ENCODE measurements at places on chromosomes 4 and X.

GRCh38 chrX:9456250-9457074 is 8.4 kb upstream of the TBL1X start:
- DNase-seq: no peak

GRCh38 chr4:140720387-140721304 is 35.5 kb downstream of the TBC1D9 start:
- DNase-seq: no peak

- no peak for DNase-seq
These were observed 196.2 kb downstream of the SNCA start for GRCh38 chr4:89640620-89641366.

DNA sequence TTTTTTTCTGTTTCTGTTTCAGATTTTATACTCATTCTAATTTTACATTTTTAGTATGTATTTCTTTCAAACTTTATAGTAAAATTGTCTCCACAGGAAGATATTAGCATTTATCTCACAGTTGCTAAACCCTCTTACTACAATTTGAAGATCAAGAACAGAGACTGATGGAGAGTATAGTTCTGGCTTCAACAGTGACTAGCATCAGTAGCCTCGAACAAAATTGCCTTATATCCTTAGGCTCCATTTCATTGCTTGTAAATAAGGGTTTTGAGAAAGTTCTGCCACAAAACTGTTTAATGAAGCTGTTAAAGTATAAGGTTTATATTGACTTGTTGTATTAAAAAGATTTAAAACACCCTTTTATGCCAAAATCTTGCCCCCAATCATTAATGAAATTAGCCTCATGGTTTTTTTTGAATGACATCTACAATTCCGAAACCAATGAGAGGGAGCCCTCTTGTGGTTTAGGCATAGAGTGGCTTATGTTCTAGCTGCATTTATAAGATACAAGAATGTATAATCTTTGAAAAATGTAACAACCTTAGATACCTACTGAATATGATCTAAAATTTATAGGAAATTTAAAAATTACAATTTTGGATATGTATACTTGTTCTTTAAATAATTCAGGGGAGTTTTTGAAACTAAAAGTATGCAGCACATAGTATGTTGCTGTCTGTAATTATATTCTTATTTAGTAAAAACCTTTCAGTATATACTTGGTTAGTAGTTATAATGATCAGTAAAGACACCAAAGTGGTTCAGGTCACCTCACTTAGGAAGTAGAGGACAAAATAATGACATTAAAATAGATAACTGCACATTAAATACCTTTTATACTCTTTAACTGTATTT is 109.8 kb upstream of the HPGD start:
- DNase-seq: no peak

DNA sequence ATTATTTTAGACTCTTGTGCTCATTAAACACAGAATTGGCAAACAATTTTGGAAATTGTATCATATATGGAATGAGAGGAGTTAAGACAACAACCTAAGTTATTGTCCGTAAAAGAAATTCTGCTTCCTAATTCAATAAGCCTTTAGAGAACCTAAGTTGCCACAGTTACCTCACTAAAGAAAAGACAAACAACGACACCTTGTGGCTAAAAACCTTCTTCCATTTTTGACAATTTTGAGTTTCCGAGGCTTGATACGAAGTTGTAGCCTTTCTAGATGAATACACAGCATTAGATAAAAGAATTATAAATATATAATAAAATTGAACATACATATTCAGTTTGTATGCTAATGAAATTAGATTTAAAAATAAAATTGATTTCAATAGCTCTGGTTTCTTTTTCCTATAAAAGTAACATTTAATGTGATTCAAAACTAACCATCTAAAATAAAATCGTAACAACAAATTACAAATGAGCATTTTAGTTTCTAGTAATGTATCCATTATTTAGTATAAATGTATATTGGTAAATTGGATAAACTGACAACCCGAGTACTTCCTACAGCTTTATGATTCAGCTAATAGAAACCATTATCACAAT is 275.1 kb downstream of the GPM6A start:
- DNase-seq: no peak

GRCh38 chr4:87112063-87112462 is 108.4 kb downstream of the KLHL8 start:
- DNase-seq: no peak

DNA sequence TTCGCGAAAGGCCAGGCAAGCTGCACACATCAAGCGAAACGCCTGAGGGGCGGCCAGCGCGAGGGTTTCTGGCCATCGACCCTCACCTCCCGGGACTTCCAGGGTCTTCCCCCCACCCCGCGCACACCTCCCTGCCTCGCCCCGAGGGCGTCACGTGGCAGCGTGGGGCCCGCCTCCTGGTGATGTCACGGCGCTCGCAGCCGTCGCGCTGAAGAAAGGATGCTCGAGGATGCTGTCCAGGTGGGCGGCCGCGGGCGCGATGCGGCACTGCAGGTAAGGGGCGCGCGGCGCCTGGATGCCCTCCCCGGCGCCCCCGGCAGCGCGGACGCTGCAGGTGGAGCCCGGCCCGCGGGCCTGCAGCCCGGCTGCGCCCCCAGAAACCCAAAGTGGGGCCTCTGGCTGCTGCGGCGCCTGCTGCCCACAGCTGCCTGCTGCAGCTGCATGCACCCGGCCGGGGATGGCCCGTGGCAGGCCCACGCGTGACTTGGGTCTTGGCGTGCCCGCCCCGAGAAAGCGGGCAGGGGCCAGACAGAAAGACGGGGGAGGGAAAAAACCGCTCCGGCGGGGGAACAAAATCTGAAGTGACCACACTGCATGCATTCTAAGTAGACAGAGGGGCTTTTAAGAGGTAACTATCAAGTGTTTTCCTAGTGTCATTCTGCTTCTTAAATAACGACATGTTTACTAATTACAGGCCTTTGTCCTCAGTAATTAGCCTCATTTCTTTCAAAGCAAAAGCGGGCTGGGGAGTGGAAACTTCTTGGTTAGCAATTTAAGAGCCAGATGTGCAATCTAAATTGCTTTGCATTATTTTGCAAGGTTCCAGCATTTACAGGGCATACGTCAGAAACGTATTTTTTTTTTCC is 1.7 kb downstream of the CLCN4 start:
- no peak for DNase-seq

GRCh38 chr4:51885363-51885762 is 42.4 kb downstream of the DCUN1D4 start:
- DNase-seq: no peak

- DNase-seq: no peak
These were observed 146.0 kb upstream of the CPEB2 start for GRCh38 chr4:14856062-14856933.

- DNase-seq: no peak
These were observed 279.3 kb upstream of the DIPK2B start for GRCh38 chrX:45479835-45480422.

DNA sequence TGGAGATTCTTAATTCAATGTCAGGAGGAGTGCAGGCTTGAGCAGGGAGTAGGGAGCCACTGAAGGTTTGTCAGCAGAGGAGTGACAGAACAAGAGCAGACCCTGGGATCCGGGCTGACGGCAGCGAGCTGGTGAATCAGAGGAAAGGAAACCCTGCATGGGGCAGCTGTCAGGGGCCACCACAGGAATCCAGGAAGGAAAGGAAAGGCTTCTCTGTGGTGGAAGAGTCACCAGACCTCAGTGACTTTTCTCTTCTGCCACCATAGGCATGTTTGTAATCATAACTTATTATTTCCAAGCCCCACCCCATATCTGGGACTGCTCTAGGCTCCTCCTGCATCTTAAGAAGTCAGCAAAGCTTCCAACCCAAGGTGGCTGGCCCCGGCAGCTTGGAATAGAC is 150.9 kb downstream of the BCOR start:
- no peak for DNase-seq

GRCh38 chr4:185830263-185830994 is 18.4 kb upstream of the SORBS2 start:
- no peak for DNase-seq

DNA sequence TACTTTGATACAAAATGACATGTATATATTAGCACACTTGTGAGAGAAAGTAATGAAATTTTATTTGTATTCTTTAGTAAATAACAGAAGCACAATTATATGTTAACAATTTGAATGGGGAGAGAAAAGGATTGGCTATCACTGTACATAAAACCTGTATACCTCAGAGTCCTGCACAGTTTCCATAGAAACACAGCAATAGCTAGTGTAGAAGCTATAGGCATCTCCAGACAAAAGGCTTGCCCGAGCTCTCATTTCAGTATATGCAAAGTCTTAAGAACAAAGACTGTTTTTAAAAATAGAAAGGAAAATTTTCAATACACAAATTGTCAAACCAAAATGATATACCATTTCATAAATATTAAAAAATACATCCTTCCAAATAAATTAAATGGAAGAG is 38.5 kb downstream of the GPM6A start:
- DNase-seq: no peak

DNA sequence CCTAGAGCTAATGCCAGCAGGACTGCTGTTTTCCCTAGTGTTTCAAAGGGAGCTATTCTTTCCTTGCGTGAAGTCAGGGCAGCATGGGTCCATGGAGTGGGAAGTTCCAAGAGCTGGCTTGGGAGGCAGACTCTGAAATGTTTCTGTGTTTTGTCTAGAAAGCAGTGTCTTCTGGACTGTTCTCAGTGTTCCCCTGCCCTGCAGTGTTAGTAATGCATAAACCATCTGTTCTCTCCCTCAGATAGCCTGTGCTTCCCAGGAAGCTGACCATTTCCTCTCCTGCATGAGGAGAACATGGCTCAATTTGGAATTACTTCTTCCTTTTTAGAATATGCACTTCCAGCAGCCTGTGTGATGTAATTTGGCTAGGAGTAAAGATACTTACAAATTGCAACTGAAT is 116.7 kb upstream of the CXCL13 start:
- DNase-seq: no peak

DNA sequence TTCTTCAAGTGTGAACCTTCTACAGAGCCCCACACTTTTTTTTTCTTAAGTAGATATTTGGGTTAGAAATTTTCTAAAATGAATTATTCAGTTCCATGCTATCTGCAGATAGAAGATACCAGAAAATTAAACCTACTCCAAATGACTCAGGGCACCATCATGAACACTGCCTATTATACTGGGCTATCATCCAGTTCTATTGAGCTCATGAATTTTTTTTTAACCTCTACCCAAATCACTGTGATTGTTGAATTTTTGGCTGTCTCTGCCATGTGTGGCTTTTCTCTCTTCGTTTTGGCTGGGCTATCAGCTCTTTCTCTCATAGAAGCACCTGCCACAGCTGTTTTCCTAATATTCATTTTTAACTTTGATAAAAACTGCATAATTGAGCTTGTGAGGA is 31.0 kb upstream of the SLC34A2 start:
- no peak for DNase-seq

DNA sequence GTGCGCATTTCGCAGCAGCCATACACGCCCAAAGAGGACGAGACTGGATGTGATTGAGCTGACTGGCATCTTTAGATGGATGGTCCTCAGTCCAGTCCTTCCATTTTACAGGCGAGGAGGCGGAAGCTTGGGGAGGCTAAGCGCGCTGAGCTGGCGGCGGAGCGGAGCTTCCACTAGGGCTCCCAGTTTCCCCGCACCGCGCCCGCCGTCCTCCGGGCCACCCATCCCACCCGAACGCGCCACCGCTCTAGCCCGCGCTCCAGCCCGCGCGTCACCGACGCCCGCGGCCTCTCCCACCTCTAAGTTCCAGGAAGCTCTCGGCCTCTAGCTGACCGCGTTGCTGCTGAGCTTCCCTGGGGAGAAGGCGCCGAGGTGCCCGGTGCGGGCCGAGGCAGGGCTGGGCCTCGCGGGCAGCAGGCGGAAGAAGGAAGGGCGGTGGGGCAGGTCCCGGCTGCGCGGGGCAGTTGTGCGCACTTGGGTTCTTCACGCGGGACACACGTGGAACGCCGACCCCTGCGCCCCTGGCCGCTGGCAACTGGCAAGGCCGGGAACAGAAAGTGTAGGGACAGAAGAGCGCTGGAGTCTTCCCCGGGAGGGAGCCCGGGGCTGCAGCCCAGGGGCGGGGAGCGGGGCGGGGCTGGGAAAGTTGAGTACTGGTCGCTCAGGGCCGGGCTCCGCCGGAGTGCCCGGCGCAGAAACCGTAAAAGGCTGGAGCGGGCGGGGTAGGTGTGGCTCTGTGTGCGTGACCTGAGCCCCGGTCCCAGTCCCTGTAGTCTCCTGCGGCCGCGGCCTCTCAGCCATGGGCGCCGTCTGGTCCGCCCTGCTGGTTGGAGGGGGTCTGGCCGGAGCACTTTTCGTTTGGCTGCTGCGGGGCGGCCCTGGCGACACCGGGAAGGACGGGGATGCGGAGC is at the start of gene STBD1:
Gene STBD1, plus strand, starts transcription at position 763 of the 911 bp plus-strand sequence. Its CDS starts 37 bp downstream, at position 800.
- no peak for DNase-seq

DNA sequence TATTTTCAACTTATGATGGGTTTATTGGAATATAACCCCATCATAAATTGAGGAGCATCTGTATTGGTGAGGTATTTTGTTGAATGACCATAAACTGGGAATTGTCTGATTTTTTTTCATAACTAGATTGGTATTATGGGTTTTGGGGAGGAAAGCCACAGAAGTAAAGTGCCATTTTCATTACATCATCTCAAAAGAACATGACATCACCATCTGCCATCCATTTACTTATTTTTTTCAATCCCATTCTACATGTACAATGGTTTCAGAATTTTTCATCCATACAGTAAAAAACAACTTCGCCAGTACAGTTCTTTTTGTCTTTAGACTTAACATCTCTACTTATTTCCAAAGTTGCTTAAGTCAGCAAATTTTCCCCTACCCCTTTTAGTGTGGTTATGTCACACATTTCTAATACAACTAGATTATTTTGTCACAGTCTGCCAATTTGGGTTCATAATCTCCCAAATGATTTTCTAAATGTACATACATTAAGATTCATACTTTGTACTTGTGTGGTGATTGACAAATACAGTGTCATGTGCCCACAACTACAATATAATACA is 459.4 kb downstream of the IDS start:
- no peak for DNase-seq

DNA sequence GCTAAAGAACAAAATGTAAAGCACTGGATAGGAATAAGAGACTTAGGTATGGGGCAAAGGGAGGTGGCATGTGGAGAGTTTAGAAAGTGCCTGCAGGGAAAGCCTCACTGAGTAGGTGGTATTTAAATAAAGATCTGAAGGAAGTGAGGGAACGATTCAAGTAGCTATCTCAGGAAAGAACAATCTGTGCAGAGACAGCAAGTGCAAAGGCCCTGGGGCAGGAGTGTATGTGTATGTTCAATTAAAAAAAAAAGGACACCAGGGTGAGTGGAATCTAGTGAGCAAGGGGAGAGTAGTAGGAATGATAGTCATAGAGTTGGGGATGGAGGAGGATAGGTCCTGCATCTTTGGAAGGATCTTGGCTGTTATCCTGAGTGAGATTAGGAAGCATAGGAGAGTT is 779.9 kb upstream of the FTHL17 start:
- no peak for DNase-seq

- no peak for DNase-seq
These were observed 332.9 kb downstream of the PPP3CA start for GRCh38 chr4:101014417-101014816.

- DNase-seq: no peak
These were observed 23.8 kb downstream of the ARHGAP10 start for GRCh38 chr4:147755561-147756295.
